HepG2 (cell line): ENCODE measurements at places on chromosomes 11 and 22.

DNA sequence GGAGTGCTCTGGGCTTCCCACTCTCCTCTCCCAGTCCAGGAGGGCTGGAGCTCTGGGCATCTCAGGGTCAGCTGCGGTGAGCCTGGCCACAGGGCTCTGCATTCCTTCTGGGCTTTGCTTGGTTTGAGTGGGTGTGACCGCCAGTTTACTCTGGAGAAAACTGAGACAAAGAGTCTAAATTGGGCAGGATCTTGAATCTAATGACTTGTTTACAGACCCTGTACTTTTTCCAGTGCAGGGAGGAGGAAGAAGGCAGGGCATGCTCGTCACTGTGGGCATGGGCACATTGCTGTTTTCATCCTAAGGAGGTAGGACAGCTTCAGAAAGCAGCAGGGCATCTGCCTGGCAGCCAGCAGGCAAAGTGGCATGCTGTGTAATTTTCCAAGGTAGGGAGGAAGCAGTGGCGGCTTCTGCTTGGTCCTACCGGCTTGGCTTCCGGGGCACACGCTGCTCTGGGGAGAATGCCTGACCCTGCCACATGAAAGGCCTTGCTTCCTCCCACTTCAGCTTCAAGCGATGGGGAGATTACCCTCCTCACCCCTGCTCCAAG is 22.9 kb downstream of the FLI1 start:
- DNase-seq = no peak

DNA sequence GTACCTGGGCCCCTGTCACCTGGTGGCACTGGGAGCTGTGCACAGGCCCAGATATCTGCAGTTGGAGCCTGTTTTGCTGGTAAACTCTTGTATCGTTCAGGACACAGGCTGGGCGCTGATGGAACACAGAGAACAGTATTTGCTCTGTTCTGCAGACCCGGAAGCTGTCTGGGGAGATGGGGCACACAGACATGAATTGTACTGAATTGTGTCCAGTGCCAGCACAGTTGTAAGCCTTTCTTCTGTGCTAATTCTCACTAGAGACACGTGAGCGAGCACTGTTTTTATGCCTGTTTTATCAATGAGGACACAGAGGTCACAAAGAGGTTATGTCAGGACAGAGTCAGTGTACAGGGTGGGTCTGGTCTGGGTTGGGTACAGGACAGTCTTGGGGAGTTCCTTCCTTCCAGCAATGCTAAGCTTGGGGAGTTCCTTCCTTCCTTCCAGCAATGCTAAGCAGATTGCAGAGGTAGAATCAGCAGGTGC is 24.4 kb upstream of the ACR start:
- DNase-seq = no peak

- peak; percentile 34 for DNase-seq
Measured at GRCh38 chr11:61293867-61294716, 1.0 kb downstream of the VWCE start.

DNA sequence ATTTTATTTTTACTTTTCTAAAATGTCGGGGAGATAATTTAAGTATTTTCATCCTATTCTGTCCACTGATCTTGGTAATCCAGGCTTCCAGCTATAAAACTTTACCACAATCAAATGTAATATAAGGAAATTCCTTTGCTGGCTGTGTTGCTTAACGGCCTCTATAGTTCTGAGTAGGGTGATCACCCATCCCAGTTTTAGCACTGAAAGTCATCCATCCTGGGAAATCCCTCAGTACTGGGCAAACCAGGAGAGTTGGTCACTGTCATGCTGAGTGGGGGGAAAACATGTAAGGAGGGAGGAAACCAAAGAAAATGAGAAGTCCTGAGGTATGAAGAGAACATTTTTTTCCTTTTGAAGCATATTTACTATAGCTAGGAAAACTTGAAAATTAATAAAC is 12.8 kb upstream of the BACE1-AS start:
- DNase-seq = no peak

GRCh38 chr11:131002145-131002544 is 85.9 kb upstream of the SNX19 start:
- DNase-seq = no peak

DNA sequence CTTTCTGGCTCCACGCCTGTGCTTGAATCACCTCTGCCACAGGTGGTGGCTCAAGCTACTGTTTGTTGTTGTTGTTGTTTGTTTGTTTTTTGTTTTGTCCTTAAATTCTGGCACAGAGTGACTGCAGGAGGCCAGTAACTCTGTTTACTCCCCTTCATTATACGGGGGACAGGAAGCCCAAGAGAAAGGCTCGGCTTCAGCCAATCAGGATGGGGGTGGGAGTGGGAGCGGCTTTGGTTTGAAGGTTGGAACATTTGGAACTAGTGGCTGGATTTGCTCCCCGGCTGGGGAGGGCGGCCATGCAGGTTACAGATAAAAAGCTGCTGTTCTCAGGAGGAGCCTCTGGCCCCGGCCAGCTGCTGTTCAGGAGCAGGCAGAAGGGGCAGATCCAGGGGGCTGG is 19.7 kb upstream of the CABP2 start:
- DNase-seq = no peak

DNA sequence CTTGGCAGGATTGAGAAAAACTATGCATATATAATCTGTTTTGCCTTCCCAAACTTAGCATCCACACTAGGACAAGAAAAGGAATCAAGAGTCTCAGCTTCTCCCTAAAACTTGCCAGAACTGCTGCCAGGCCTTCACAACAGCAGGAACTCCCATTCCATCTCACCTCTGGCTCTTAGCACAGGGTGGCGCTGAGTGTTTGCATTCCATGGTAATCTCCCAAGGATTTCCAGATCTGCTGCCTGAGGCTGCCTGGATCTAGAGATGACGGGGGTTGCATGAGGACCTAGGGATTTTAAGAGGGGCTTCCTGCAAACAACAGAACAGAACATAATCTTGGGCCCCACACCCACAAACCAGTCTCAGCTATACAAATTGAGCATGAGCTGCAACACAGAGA is 87.1 kb upstream of the OPCML start:
- no peak for DNase-seq

- DNase-seq = no peak
Measured at GRCh38 chr11:120392793-120393192, 56.6 kb downstream of the ARHGEF12 start.

GRCh38 chr11:83162377-83162776 is 5.4 kb downstream of the PCF11 start:
- no peak for DNase-seq

DNA sequence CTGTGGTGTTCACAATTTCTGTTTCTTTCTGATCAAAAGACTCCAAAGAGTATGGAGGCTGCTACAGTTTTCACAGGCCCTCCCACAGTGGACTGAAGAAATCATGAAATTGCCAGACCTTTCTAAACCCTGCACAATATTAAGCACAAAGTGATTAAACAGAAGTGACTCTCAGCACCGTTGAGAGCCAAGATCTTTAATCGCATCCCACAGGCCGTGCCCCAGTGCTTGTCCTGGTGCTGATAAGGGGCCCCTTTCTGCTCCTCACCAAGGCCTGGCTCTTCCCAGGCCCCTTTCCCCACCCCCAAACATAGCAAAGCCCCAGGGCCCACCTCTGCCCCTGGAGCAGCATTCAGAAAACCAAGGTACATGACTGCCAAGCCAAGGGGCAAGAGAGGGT is 57.4 kb upstream of the BMAL1 start:
- DNase-seq = no peak

DNA sequence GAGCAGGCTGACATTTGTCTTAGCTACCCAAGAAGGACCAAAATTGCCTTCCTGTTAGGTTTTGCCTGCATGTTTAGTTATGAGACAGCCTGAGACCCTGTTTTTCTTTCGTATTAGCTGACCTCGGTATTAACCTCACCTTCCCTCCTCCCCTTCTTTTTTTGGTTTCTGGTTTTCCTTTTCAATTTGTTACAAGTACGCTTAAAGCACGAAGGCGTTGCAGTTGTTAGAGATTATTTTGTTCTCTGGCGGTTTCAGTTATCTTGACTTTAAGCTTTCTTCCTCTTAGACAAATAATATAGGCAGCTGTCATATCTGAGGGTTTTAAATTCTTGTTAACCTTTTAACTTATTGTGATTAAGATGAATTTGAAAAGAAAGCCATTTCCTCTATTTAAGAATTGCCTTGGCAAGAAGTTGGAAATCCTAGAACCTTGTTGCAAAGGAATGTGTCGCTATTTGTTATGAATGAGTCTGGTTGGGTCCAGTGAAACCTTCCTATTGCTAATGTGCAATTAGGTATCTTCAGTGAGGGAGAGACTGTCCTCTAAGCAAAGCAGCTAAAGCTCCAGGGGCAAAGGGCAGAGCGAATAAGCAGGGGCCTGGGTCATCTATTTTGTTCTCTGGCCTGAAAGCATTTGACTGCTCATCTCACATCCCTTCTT is 45.7 kb downstream of the PACS1 start:
- peak; percentile 46 for DNase-seq

GRCh38 chr11:130160498-130161155 is 1.0 kb downstream of the ST14 start:
- no peak for DNase-seq

GRCh38 chr11:133913761-133914160 is 43.0 kb downstream of the IGSF9B start:
- DNase-seq = no peak

DNA sequence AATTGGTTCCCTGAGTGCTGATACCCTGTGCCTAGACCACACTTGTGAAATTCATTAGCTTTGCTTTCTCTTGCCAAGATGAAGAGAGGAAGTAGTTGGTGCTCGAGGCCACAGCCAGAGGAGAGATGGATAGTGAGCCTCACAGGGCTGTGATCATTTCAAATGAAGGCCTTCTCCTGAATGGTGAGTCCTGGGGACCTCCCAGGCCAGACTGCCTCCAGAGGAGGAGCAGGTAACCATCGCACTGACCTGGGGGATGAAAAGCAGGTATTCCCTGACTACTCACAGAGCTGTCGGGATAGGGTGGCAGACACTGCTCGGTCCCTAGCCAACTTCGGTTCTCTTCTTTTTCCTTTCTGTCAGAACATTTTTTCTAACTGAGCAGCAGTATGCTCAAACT is 4.8 kb upstream of the FXYD6 start:
- no peak for DNase-seq

DNA sequence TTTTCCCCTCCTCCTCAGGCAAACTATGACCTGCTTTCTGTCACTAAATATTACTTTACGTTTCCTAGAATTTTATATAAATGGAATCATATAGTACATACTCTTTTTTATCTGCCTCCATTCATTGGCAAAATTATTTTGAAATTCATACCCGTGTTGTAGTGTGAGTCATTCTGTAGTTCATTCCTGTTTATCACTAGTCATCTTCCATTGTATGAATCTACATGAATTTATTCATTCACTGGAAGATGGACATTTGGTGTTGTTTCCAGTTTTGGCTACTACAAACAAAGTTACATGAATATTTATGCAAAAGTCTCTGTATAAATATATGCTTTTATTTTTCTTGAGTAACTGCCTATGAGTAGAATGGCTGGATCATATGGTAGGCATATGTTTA is 60.7 kb upstream of the OPCML start:
- no peak for DNase-seq

DNA sequence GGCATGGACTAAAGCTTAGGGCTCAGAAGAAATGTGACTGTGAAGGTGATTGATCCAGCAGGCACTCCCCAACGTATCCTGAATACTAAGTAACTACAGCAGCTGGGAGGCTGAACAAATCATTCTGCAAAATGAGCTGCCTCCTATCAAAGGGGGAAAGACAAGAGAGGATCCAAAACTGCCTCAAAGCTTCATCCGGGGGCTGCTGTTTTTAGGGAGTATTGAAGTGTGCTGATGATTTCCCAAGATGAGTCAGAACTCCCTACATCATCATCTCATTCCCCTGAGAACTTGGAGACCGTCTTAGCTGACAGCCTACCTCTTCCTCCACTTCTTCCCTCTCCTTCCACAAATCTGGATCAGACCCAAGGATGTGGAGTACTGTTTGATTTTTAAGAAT is 108.4 kb upstream of the GRAMD1B start:
- DNase-seq = no peak

DNA sequence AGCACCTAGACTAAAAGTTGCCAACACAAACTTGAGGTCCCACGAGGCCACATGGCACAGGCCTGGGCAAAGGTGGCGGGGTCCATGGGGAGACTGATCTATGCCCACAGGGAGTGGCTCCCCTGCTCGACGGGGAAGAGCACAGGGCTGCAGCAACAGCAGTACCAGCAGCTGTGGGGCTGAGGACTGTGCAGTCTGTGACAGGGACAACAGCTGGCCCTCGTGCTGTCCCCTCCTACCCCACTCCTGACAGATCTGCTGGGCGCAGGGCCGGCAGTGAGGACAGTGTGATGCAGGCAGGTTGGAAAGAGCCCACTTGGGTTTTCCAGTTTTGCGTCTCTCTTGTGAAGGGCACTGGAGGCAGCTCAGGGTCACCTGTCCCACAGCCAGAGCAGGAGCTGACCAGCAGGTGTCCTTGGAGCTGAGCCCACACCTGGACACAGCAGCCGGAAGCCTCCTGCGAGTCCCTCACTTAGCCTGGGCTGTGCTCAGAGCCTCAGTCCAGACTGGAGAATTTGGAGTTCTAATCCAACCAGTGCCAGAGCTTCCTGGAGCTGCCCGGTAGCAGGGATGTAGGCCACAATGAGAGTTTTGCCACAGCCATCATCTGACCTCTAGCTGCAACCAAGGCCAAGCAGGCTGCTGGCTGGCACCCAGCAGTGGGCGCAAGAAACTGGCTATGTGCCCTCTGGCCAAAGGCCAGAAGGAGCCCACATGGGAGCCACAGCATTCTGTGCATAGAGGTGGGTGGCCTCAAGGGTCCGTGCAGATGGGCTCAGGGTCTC is 3.6 kb upstream of the GAS2L1 start:
- no peak for DNase-seq

GRCh38 chr11:10302359-10302743 is 2.5 kb upstream of the ADM start:
- DNase-seq = no peak

DNA sequence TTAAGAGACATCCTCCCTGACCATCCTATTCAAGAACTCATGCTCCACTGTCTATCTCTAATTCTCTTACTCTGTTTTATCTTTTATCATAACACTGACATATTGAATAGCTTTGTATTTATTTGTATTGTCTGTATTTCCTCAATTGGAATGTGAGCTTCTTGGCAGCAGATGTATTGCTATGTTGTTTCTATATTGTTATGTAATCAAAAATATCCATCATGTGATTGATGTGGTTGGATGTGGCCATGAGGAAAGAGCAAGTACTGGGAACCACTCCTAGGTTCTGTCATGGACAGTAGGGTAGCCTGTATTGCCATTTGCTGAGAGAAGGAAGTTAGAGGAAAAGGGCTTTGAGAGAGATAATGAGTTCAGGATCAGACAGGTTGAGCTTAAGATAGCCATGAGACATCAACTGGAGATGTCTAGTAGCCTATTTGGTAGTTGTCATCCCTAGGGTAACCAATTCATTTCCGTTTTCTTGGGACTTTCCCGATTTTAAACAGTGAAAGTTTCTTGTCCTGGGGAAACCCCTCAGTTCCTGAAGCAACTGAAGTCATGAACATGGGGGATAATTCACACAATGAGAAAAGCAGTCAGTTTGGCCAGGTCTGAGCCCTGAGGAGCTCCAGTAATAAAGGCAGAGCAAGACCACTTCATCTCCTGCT is 404.5 kb downstream of the INSC start:
- no peak for DNase-seq
